ENCODE measurements at places on chromosomes 7 and 10.

DNA sequence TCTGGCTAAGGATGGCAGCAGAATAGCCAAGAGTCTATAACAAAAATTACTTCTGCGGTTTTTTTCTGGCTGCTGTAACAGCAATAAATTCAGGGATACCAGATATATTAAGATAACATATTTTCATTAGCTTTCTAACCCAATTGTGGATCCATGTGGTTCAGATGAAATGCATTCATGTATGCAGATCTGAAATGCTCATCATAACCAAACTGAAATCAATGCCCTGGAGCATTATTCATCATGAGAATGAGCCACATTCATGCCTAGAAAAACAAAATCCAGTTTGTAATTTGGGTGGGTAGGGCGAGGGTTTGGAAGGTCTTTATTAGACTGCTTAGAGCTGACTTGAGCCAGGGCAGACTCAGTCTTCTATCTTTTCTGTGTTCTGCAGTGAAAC is 69.8 kb upstream of the SEMA3A start:
- no peak for DNase-seq

DNA sequence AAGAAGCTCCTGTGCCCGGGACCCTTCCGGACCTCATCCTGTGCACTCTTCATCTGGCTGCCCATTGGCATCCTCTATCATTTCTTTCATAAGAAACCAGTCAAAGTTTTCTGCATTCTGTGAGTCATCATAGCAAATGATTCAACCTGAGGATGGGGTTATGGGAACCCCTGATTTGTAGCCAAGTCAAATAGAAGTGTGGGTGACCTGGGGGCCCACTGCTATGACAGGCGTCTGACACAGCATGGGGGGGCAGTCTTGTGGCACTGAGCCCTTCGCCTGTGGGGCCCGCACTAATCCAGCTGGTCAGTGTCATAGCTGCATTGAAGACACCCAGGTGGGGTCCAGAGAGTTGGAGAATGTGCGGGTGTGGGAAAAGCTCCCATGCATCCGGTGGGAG is 230.4 kb downstream of the USP6NL start:
- no peak for DNase-seq

DNA sequence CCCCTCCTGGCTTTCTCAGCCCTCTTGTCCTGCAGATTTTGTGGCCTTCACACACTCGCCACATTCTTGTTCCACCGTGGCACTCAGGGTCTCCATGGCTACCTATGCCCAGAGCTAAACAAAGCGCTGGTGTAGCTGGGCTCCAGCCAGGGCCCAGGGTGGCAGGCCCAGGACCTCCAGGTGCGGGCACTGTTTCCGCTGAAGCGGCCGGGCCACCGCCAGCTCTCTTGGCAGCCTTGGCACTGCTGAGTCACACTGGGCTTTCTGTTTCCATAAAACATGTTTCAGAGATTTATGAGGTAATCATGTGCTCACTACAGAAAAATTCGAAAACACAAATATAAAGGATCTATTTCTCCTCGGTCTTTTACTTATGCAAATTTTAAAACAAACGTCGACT is 51.3 kb downstream of the AOC1 start:
- no peak for DNase-seq

GRCh38 chr7:12685550-12685949 is 1.9 kb upstream of the ARL4A start:
- DNase-seq = no peak

GRCh38 chr7:50207251-50207564 is 97.3 kb upstream of the IKZF1 start:
- DNase-seq = no peak

DNA sequence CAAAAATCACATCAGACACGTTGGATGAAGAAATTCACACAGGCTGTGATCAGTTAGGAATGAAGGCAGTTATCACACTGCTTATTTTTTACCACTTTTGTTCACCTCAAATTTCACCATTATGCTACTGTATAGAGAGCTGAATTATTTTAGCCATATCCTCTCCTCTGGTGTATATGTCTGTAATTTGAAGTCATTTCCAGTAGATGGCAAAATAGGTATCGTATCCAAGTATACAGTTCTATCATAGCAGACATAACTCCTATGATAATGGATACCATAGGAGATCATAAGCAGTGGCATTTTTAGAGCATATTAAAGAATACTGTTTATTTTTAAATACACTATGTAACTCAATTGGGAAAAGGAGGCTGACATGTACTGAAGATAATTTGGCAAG is 909.7 kb downstream of the DNAJB9 start:
- DNase-seq = no peak

DNA sequence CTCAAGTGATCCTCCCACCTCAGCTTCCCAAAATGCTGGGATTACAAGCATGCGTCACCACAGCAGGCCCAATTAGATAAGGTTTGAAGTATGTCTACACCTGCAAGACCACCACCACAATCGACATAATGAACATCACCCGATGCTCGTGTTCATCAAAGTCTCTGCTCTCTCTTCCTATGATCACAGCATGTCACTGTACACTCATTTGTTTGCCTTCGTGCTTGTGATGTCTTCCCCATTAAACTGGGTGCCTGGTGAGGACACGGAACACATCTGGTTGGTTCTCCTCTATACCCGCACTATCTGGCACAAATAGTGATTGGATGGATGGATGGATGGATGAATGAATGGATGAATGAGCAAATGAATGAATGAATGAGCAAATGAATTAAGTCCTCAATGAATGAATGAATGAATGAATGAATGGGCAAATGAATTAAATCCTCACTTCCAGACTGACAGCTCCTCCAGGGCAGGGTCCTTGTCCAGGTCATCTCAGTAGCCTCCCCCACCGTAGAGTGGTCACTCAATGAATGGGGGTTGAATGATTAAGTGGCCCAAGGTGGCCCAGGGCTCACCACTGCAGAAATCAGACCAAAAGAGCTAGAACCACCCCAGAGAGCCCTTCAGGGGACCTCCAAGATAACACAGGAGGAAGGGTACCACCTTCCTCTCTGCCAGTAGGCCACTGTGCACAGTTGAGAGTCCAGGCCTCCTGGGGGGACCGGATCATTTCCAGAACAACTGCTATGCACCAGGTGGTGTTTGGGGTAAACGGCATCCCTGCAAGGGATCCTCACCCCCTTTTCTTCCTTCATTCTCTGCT is 101.9 kb upstream of the TNRC18 start:
- DNase-seq = peak; percentile 72

GRCh38 chr10:122499012-122499411 is 37.7 kb downstream of the HTRA1 start:
- DNase-seq = no peak

- no peak for DNase-seq
Observed at GRCh38 chr10:92305133-92306072, 14.4 kb downstream of the MARCHF5 start.

- DNase-seq = no peak
Observed at GRCh38 chr10:33623669-33624068, 289.2 kb upstream of the NRP1 start.

GRCh38 chr7:38185395-38186307 is 7.6 kb downstream of the STARD3NL start:
- DNase-seq = no peak

GRCh38 chr10:55747244-55747643 is 613.8 kb downstream of the ZWINT start:
- no peak for DNase-seq

DNA sequence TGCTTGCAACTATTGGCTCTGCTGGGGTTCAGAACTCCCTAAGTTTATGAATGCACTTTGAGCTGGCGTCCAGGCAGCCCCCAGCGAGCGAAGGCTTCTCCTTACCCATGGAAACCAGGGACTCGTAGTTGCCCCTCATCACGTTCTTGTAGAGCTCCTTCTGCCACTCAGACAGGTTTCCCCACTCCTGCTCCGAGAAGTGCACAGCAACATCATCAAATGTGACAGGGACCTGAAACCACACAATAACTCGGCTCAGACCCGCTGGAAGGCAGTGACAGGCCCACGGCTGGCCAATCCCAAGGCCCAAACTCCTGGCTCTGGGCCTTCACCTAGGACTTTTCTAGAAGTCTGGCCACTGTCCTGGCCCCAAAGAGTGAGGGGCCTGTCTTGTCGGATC is 6.9 kb downstream of the ZNF777 start:
- no peak for DNase-seq

GRCh38 chr10:62278441-62278910 is 9.8 kb upstream of the RTKN2 start:
- no peak for DNase-seq

- no peak for DNase-seq
Observed at GRCh38 chr7:95906851-95907250, 134.5 kb downstream of the DYNC1I1 start.

- no peak for DNase-seq
Observed at GRCh38 chr10:103199488-103199887, 6.4 kb upstream of the NT5C2 start.

DNA sequence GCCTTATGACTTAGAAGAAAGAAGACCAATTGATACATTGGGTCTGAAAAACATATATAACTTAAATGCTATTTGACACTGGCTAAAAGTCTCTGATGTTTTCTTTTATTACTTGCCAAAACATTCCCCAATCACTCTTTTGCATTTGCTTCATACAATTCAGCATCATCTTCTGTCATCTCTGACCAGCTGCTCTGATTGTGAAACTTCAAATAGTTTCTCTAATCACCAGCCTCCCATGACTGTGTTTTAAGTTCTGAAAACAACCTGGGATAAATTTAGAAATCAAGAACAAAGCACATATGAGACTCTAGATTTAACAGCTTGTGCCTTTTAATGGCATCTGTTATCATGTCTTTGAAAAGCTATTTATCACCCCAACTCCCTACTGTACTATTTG is 208.4 kb upstream of the KCND2 start:
- DNase-seq = no peak

DNA sequence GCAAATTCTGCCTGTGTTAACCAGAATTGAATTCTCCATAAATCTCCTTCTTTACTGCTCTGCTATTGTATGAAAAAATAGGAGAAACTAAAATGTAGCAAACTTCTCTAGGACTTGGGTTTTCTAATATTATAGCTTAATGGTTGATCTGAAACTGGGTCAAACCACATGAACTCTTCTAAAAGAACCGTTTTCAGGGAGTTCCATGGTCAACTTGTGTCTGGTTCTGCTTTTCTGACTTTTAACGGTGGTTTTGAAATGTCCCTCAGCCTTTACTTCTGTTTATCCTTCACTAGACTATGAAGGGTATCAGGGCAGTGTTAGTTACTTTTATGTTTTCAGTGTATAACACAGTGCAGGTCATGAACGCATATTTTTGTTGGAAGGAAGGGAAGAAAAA is 242.2 kb downstream of the TSPAN12 start:
- DNase-seq = no peak

DNA sequence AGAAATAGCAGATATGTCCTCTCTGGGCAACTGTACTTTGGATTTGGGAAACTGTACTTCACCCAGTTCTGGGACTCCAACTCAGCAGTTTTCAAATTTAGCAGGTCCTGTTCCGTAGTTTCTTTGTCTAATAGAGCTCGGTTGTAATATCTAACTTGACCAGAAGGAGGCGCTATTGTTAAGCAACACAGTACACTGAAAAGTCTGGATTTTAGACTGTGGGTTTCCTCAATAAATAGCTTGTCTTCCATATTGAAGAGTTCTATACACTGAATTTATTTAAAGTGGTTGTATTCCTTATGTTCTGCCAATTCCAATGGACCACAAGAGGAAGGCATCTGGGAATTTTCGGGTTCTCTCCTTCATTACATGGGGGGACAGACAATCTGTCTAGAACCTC is 39.8 kb downstream of the ELFN1 start:
- no peak for DNase-seq

- peak; percentile 2 for DNase-seq
Observed at GRCh38 chr10:132678436-132679216, 107.3 kb downstream of the NKX6-2 start.

DNA sequence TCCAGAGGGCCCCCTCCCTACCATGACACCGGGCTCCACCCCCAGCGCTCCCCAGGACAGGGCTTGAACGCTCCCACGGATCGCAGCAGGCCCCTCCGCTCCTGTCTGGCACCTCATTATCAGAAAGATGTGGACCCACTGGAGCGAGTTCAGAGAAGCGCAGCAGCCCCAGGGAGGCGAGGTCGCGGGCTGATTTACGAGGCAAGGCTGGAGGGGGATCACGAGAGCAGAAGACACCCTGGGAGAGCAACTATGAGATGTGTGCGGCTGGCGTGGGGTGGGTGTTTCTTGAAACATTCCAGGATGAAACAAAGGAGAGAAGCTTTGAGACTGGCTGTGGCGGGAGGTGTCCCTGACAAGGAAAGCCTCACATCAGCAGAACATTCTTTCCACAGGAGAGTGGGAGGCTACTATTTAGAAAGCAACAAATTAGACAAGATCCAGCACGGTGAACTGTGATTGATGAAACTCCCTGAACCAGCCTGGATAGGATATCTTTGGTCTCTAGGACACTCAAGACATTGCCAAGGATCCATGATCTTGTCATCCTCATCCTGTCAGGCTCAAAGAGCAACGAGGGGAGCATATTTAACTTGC is 66.0 kb downstream of the JCAD start:
- DNase-seq = no peak

GRCh38 chr10:77325233-77325537 is 312.4 kb downstream of the KCNMA1 start:
- DNase-seq = no peak

GRCh38 chr10:54613162-54613561 is 187.9 kb downstream of the PCDH15 start:
- no peak for DNase-seq

GRCh38 chr7:123761729-123762128 is 12.9 kb upstream of the WASL start:
- DNase-seq = no peak

GRCh38 chr10:102418622-102419268 is at the start of gene PSD:
Gene PSD, minus strand, starts transcription at chr10:102418785. Its CDS starts 1,747 bp downstream, at chr10:102417038.
- DNase-seq = no peak

- DNase-seq = no peak
Observed at GRCh38 chr7:104306793-104307192, 21.6 kb upstream of the LHFPL3 start.

GRCh38 chr7:132575982-132576720 is at the start of gene PLXNA4:
Gene PLXNA4, minus strand, starts transcription at chr7:132576470. Its CDS starts 67,777 bp downstream, at chr7:132508693.
- no peak for DNase-seq

- DNase-seq = no peak
Observed at GRCh38 chr10:68752711-68753350, 31.8 kb downstream of the CCAR1 start.

GRCh38 chr7:100471021-100471420 is 7.0 kb upstream of the SPACDR start:
- no peak for DNase-seq

- DNase-seq = no peak
Observed at GRCh38 chr7:80940539-80941207, 21.8 kb upstream of the SEMA3C start.

GRCh38 chr10:61406242-61406641 is 46.9 kb downstream of the TMEM26 start:
- DNase-seq = no peak

GRCh38 chr7:16071246-16071857 is 350.0 kb downstream of the CRPPA start:
- no peak for DNase-seq

DNA sequence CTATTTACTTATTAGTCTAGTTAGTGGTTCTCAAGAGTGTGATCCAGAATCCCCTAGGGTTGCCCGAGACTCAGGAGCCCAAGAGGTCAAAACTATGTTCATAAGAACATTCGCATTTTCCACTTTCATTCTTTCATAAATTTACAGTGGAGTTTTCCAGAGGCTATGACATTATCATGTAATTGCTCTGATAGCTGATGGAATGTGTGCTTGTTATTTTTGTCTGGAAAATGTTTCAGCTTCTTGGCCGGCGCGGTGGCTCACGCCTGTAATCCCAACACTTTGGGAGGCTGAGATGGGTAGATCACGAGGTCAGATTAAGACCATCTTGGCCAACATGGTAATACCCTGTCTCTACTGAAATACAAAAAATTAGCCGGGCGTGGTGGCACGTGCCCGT is 10.1 kb downstream of the PURB start:
- no peak for DNase-seq

- DNase-seq = peak; percentile 39
Observed at GRCh38 chr10:17669185-17669872, 25.4 kb downstream of the STAM start.
